ENCODE measurements at places on chromosomes 5 and 9.
A peak's percentile ranks its signal among the peaks of the same experiment; 100 is the strongest.

- no peak for DNase-seq
These were observed 62.9 kb downstream of the FGF18 start for GRCh38 chr5:171482434-171482730.

DNA sequence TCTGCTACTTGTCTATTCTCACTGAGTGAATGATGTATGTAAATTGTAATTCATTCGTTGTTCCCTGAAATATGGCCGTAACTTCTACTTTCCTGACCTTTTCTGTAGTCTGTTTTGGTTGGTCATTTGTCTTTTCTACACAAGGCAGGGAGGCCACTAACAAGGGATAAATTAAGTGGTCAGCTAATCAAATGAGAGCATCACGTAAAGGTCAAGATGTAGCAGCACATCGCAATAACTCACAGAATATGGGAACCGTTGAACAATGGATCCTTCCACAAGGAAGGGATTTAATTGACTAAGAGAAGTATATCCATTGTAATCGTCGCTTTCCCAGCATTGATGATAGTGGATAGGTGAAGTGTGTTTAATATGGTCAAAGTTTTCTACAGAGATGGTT is 171.1 kb downstream of the DMRT2 start:
- DNase-seq = no peak

DNA sequence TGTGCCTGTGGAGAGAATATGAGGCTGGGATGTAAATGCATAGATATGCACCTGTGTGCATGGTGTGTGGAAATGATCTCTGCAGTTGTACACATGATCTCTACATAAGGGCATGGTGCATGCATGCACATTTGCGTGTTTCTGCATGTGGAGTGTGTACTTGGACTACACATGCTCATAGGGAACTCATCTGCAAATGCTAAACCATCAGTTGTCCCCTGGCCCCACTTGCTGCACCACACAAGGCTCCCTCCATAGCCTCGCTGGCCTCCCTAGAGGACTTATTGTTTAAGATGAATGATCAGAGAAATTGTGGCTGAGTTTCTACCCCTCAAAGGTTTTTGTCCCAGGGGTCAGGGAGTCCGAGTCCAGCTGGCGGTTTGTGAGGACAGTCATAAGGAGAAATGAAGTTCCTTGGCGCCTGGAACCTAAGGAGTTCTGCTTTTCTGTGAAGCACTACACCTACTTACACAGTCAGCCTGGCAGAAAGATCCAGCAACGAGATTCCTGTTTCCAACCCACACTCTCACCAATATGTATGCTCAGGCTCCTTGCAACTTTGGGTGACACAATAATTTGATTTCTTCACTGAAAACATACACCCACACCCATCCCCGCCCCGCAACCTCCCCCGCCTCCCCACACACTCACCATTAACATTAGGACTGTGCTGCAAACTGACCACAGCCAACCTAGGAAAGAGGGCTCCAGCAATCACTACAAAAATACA is 79.9 kb upstream of the CPEB4 start:
- DNase-seq = no peak

DNA sequence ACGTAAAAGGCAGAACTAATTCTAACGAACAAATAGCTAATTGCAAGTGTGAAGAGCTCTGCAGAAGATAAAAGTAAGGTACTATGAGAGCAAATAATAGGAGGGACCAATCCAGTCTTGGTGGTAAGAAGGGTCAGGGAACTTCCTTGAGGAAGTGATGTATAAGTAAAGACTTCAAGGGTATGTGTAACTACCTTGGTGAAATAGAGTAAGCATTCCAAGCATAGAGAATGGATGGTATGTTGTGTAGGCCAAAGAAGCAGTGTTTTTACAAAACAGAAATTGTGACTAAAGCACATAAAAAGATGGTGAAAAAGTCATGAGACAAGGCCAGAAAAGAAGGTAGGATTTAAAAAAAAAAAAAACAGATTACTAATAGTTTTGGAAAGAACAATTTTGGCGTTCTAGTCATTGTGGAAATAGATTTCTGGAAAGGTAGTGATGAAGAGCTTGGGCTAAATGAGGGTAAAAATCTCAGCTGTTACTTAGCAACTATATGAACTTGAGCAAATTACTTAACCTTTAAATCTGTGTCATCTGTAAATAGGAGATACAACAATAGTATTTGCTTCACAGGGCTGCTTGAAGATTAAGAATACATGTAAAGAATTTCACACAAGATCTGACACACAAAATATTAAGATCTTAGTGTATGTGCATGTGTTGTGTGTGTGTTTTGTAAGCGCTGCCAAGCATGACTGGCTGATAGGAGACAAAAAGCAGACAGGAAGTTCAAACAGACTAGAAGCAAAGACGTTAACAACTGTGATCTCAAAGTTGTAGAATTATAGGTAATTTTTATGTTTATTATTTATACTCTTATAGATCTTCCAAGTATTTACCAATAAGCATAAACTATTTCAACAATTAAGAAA is 73.5 kb downstream of the NR6A1 start:
- peak; percentile 58 for DNase-seq

GRCh38 chr9:97779608-97780007 is 73.4 kb upstream of the FOXE1 start:
- DNase-seq = no peak

DNA sequence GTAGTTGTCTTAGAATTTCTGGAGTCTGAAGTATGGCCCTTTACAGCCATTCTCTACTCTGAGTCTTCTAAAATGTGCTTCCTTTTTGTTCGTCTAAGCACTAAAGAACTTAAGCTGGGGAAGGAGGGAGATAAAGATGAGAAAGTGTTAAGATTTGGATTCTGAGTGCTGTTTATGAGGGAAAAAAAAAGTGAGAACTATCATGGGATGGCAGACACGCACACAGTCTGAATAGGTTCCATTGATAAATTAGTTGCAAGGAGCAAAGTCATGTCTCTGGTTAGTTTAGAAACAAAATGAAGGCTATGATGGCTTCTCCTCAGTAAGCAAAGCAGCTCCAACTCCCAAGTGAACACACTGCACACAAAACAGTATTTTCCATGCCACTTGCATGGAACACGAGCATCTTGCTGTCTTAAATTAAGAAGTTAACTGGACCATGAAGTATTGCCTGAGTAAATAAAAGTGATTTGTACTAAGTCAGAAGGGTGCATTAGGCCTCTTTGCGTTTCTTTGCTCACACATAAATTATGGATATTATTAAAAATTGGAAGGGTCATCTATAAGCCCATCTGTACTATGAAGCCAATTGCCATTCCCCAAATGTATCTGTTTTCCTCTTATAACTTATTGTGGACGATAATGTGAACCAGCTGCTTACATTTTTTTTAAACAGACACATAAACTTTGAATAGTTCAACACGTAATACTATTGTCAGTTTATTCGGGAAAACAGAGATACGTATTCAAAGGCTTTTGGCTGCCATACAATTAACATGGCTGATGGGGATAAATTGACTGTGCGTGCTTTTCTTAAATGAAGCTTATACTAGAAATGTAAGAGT is 199.3 kb downstream of the SGCD start:
- DNase-seq = no peak

- DNase-seq = no peak
These were observed 57.0 kb downstream of the TTC39B start for GRCh38 chr9:15249981-15250380.

DNA sequence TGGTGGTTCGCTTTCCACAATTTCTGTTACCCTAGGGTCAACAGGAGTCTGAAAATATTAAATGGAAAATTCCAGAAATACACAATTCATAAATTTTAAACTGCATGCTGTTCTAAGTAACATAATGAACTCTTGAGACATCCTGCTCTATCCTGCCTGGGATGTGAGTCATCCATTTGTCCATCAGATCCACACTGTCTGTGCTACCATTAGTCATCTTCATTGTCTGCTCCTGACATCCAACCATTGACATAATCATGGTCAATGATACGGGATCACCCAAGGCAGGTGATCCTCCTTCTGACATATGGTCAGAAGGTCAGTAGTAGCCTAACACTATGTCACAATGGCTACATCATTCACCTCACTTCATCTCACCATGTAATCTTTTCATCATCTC is 276.7 kb upstream of the KIF2A start:
- DNase-seq = peak; percentile 57

GRCh38 chr9:91813176-91813795 is 136.7 kb downstream of the ROR2 start:
- no peak for DNase-seq

DNA sequence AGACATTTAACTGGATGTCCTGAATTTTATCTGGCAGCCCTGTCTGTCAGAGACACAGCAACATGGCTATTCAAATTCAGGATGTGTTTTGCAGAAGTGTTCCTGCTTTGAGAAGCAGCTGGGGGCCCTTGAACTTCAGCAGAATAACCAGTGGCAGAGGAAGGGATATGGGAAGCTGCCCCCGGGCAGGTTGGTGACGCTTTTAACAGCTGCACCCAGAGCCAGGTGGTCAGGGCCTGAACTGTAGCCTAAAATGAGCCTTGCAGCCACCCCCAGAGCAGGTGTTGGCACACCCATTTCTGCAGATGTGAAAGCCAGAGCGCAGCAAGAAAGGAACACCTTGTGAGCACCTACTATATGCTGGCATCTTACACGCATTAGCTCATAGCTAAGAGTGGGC is 128.7 kb upstream of the BOD1 start:
- no peak for DNase-seq

GRCh38 chr5:133723651-133724366 is 111.5 kb upstream of the FSTL4 start:
- no peak for DNase-seq

DNA sequence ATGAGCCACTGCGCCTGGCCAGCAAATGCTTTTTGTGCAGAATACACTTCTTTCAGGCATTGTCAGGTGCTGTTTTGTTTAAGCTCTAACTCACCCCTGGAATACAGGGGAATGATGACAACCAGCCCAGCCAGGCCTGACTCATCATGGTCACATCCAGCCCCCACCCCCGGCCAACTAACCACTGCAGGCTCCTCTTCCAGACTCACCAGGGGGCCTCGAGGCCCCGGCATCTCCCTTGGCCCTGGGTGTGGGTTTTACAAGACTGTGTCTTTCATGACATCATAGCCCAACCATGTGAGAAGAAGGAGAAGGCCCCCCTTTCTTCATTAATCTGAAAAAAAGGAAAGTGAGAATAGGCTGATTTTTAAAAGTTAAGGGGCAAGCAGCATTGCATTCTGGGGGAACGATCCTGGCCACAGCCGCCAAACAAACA is 35.5 kb downstream of the OLFML2A start:
- no peak for DNase-seq

GRCh38 chr9:98678244-98678842 is 30.4 kb downstream of the GABBR2 start:
- no peak for DNase-seq

GRCh38 chr5:139082813-139083498 is 115.2 kb downstream of the SIL1 start:
- DNase-seq = no peak

- DNase-seq = no peak
These were observed 94.1 kb downstream of the NSG2 start for GRCh38 chr5:174139623-174140022.

GRCh38 chr9:107112707-107113243 is 170.3 kb upstream of the RAD23B start:
- no peak for DNase-seq

DNA sequence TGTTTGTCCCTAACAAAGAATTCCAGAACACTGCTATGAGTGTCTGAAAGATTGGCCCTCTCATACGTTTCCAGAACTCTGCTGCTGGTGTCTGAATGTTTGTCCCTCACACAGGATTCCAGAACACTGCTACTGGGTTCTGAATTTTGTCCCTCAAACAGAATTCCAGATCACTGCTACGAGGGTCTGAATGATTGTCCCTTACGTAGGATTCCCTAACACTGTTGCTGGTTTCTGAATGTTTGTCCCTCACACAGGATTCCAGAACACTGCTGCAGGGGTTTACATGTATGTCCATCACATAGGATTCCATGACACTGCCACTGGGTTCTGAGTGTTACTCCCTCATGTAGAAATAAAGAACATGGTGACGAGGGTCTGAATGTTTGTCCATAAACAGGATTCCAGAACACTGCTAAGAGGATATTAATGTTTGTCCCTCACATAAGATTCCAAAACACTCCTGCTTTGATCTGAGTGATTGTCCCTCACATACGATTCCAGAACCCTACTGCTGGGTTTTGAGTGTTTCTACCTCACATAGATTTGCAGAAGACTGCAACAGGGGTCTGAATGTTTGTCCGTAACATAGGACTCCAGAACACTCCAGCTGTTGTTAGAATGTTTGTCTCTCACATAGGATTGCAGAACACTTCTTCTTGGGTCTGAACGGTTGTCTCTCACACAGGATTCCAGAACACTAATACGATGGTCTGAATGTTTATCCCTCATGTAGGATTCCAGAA is 214.4 kb downstream of the FOXD4L6 start:
- DNase-seq = no peak

GRCh38 chr5:133423618-133424282 is 188.6 kb downstream of the FSTL4 start:
- DNase-seq = peak; percentile 44

- no peak for DNase-seq
These were observed 58.9 kb downstream of the DAP start for GRCh38 chr5:10702040-10702629.

GRCh38 chr5:166349046-166349445 is 1942.4 kb upstream of the WWC1 start:
- DNase-seq = no peak

GRCh38 chr5:81286059-81286617 is 15.2 kb upstream of the ZCCHC9 start:
- no peak for DNase-seq

DNA sequence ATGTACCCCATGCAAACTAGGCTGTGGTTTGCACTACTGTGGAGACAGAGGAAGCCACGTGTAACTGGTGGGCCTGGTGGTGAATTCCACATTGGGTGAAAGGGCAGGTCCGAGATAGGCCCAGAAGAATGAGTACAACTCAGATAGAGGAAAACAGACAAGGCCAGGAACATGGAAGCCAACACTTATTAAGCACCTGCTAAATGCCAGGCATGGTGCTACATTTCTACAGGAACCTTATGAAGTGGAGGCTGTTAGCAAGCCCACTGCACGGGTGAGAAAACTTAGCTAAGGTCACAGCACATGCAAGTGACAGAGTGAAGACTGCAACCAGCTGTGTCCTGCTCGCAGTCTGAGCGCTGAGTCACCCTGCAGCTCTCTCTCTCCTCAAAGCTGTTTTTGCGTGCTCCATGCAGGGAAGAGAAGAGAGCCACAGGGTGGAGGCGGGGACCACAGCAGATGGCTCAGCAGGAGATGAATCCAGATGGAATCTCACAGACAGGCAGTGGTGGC is 65.5 kb upstream of the SPTLC1 start:
- no peak for DNase-seq

- DNase-seq = no peak
These were observed 121.5 kb downstream of the PAM start for GRCh38 chr5:102876610-102877009.
